ENCODE measurements at places on chromosomes 11 and 22. TPM values are rescaled to one million over a fixed set of nuclear protein-coding genes. Genes with fewer than 3 reads are reported as not detected.

- no peak for DNase-seq
Observed at GRCh38 chr22:17370026-17370765, 936 bp downstream of the CECR2 start.

- DNase-seq: peak; percentile 37
Observed at GRCh38 chr11:18091731-18092130, 14.2 kb downstream of the SAAL1 start.

DNA sequence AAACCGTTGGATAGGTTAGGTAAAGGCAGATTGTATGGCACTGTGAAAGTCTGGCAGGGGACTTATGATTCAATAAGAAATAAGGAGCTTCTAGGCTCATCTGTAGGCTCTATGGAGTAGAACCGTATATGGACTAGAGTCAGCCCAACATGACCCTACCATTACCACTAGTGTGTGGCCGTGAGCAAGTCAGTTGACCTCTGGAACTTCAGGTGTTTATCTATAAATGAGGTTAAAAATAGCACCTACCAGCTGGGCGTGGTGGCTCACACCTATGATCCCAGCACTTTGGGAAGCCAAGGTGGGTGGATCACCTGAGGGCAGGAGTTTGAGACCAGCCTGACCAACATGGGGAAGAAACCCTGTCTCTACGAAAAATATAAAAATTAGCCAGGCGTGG lies 4.4 kb downstream of the HINFP start:
- no peak for DNase-seq

- DNase-seq: no peak
Observed at GRCh38 chr11:134503100-134503499, 91.1 kb upstream of the B3GAT1 start.

GRCh38 chr11:74316772-74317505 lies 5.5 kb upstream of the P4HA3 start:
- DNase-seq: no peak

DNA sequence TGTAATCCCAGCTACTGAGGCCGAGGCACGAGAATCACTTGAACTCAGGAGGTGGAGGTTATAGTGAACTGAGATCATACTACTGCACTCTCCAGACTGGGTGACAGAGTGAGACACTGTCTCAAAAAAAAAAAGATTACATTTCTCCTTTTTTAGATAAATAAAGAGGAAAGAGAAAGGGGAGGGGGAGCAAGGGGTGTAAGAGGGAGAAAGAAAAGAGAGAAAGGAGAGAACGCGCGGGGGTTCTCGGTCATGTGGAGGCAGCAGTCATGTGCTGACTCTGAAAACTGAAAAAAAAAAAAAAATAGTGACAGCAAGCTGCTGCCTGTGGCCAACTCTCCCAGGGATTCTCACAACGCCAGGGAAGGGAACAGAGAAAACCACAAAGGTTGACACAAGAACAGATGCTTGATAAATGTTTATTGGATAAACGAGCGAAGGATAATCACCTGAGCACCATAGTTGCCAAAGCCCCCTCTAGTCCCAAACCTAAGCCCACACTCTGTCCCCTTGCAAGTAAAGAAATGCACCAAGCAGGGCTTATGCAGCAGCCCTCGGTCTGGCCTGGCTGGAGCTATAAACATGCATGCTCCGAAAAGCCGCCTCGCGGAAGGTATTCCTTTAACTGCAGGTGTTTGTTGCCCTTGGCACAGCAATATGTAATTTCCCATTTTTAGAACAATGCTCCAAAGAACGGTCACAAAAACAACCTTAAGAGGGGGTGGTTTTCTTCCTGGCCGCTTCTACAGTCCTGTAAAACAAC lies 14.5 kb downstream of the SCGB1A1 start:
- no peak for DNase-seq

DNA sequence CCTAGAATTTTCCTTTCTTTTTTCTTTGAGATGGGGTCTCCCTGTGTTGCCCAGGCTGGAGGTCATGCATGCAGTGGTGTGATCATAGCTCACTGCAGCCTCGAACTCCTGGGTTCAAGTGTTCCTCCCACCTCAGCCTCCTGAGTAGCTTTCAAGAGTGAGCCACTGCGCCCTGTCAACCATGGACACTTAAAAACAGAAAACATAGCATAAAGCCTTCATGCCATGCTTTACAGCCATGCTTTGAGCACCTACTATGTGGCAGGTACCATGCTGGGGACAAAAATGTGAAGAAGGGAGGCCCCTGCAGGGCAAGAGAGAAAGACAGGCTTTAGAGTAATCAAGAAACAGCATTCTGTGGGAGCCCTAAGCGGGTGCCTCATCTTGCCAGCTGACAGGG lies 13.7 kb upstream of the GNB1L start:
- DNase-seq: no peak

DNA sequence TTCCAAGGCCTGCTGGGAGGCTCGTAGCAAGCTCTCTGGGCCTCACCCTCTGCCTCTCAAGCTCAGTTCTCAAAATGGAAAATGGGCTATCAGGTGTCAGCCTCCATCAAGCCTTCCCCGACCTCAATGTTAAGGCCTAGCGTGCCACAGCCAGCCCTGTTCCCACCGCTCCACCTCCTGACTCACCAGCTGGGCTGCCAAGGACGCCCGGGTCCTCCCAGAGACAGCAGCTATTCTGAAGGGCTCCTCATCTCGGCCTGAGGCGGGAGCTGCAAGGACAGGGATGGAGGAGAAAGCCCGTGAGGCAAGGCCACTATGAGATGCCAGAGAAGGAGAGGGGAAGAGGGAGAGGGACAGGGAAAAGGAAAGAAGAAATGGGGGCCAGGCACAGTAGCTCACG lies 19.9 kb downstream of the ARAP1 start:
- DNase-seq: no peak

- DNase-seq: no peak
Observed at GRCh38 chr22:35622191-35622913, 5.2 kb upstream of the MB start.

DNA sequence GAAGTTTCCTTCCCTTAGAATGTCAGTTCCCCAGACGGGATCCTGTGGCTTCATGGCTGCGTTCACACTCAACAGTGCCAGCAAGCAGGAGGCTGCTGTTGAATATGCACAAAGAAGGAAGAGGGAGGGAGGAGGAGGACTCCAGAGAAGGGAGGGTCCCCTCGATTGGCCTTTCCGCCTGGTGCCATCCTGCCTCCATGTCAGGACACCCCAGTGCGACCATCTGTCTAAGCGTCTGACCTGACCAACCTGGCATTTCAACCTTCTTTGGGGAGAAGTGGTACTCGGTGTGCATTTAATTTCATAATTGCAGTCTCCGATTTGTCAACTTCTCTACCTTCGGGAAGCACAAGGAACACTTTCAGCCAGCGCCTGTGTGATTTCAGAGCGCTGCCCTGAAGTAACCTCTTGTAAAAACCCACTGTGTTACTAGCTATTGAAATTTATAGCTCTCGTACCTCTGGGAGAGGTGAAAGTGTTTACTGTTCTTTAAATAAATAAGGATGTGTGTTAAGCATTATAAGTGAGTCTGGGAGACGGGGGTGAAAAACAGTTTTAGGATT lies 1491.9 kb downstream of the TBC1D22A start:
- DNase-seq: peak; percentile 89

- DNase-seq: no peak
Observed at GRCh38 chr11:69704508-69705253, 859 bp upstream of the FGF19 start.

The OR2D2 gene
- total RNA-seq: 0.40 TPM

The CADM1 gene
- 106 TPM for total RNA-seq

The LGR4 gene
- 33.9 TPM for total RNA-seq

The A4GALT gene
- 5.0 TPM for total RNA-seq

The ZNRD2 gene
- total RNA-seq: 14.7 TPM

The KDELR3 gene
- 24.6 TPM for total RNA-seq

The PACS1 gene
- total RNA-seq: 29.9 TPM
